MM.1S (cell line): ENCODE measurements at places on chromosomes 12 and 14.

GRCh38 chr12:29212682-29213403, 63.8 kb downstream of the FAR2 start:
- no peak for DNase-seq

- no peak for DNase-seq
Observed at GRCh38 chr14:64718762-64719161, 14.5 kb downstream of the PLEKHG3 start.

DNA sequence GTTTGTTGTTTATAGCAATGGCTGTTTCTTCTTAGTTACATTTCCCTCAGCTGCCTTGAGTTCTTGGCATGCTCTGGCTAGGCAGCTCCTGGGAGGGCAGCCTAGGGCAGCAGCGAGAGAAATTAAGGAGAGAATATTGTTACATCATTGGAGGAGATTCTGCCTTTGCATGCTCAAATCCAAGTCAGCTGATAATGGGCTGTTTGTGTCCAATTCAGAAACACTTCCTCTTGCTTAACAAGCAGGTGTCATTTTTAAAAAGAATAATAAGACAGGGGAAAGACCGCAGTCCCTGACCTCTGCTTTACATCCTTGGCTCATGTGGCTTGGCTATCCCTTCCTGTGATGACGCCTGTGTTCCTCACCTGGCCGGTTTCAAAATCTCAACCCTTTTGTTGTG, 76.9 kb downstream of the ESR2 start:
- peak; percentile 44 for DNase-seq

GRCh38 chr12:97924122-97924521, 461.5 kb downstream of the RMST start:
- no peak for DNase-seq

DNA sequence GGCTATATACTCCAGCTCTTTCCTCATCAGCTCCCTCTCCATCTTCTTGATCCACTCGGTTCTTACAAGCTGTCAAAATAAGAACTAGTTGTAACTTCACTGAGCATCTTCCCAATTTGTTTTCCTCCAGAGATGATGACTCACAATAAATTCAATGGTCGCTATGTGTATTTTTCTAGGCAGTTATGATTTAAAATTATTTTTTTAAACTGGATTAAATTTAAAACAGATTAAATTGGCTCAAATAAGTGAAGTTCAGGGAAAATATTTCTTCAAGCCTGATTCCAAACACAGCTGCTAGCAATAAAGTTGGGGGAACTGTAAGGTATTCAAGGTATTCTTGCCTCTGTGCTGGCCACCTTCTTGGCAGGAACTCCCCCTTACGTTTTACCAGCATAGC, 717.7 kb upstream of the USP15 start:
- DNase-seq: no peak

- no peak for DNase-seq
Observed at GRCh38 chr12:120157678-120158077, 36.8 kb downstream of the GCN1 start.

- no peak for DNase-seq
Observed at GRCh38 chr14:78329371-78329770, 159.2 kb downstream of the NRXN3 start.
